ENCODE measurements at places on chromosomes 11 and 22. TPM values are rescaled to one million over a fixed set of nuclear protein-coding genes. Genes with fewer than 3 reads are reported as not detected.

The TCN1 gene
- total RNA-seq, result not detected

The POU2AF1 gene
- not detected for total RNA-seq

The MAPK8IP1 gene
- total RNA-seq, result 8.5 TPM

The POTEH gene
- total RNA-seq, result 3.8 TPM
